SHP77 treated with DMSO at 0.1 percent for 48 hours (cell line): ENCODE measurements at places on chromosomes 2 and 18.

- DNase-seq: no peak
Observed at GRCh38 chr2:64363848-64364247, 90.1 kb upstream of the LGALSL start.

GRCh38 chr2:204180649-204181048 is 244.1 kb downstream of the ICOS start:
- no peak for DNase-seq

DNA sequence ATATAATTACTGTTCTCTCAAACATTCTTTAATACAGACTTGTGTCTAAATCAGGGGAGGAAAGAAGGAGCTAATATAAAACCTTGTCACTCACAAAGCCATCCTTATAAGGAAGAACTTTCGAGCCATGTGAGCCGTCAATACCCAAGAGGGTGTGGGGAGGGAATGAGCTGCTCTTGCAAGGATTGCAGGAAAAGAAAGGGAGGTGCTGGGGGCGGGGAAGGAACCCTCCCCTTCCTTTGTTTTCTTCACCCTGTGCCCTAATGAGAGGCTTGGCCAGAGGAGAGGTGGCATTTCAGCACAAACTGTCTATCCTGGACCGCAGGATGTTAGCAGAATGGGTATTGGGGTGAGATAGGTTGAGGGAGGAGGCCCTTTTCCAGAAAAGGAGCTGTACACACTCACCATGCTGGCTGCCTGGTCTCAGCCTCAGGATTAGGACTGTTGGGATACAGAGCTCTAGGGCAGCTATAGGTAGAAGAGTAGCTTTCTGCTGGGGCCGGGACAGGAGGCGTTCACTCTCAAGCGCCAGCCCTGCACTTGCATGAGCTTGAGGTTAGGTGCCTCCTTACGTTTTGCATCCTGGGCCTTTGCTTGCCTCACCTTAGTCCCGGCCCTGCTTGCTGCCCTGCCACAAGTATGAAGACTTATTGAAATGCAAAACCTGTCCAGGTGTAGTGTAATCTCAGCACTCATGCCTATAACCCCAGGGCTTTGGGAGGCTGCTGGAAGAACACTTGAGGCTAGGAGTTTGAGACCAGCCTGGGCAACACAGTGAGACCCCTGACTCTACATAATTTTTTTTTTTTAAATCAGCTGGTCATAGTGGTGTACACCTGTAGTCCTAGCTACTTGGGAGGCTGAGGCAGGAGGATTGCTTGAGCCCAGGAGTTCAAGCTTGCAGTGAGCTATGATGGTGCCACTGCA is 190.5 kb downstream of the LOXHD1 start:
- no peak for DNase-seq

DNA sequence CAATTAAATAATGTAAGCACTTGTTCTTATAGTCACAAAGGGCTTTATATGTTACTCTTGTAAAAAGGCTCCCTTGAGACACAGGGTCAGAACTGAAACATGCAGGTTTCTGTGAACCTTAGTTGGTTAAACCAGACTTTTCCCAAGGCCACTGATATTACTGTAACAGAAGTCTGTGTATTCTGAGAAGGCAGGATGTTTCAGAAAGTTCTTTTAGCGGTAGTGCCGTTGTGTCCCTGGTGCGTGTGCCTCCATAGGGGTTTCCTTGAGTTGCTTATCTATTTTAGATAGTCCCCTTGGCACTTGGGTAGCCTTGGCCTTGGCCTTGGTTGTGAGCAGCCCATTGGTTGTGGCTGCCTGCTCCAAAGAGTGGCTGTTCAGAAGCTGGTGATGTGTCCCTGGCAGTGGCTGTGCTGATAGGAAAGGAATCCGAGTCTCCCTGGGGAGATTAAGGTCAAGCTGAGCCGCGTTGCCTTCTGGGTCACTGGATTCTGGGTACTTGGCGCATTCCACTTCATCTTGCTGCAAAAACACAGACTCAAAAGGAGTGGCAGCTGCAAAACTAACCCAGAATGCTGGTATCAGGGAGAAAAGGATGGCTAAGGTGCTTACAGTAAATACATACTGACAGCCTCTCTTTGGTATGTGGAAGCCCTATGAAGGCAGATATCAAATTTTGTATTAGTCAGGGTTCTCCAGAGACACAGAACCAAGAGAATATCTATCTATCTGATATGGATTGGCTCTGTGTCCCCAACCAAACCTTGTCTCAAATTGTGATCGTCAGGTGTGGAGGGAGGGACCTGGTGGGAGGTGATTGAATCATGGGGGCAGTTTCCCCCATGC is 69.7 kb downstream of the FHOD3 start:
- no peak for DNase-seq

- no peak for DNase-seq
Observed at GRCh38 chr2:176004934-176005333, 2.9 kb upstream of the LNPK start.

- DNase-seq: no peak
Observed at GRCh38 chr2:117938611-117939010, 75.3 kb downstream of the CCDC93 start.

DNA sequence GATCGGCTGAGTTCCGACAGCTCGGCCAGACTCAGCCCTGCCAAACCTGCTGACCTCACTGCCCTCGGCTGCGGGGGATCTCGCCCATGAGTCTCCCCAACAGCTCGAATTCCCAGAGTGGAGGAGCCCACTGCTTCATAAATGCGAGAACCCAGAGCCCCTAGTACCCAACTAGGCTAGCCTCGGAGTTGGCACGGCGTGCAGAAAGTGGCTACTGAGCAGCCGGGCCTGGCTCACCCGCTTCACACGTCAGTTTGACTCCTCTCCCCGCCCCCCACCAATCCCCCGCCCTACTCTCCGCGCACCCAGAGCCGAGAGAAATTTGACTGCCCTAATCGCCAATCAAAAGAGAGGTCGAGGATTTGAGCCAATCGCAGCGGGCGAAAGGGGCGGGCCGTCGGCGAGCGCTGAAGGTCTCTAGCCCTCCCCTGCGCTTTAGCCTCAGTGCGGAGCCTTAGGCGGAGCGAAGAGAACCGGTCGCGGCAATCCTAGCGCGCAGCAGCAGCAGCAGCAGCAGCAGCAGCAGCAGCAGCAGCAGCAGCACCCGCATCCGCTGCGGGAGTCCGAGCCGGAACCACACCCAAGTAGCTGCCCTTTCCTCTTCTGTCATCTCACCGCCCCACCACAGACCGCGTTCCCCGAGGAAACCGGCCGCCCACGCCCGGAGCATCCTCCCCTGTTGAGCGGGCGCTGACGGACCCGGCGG is at the start of gene GLS:
TSS of gene GLS (plus strand) at position 444 of the 706 bp plus-strand sequence. CDS start 264 bp downstream, outside the sequence.
- peak; percentile 93 for DNase-seq

- DNase-seq: no peak
Observed at GRCh38 chr2:237896507-237896892, 37.1 kb downstream of the RAMP1 start.

DNA sequence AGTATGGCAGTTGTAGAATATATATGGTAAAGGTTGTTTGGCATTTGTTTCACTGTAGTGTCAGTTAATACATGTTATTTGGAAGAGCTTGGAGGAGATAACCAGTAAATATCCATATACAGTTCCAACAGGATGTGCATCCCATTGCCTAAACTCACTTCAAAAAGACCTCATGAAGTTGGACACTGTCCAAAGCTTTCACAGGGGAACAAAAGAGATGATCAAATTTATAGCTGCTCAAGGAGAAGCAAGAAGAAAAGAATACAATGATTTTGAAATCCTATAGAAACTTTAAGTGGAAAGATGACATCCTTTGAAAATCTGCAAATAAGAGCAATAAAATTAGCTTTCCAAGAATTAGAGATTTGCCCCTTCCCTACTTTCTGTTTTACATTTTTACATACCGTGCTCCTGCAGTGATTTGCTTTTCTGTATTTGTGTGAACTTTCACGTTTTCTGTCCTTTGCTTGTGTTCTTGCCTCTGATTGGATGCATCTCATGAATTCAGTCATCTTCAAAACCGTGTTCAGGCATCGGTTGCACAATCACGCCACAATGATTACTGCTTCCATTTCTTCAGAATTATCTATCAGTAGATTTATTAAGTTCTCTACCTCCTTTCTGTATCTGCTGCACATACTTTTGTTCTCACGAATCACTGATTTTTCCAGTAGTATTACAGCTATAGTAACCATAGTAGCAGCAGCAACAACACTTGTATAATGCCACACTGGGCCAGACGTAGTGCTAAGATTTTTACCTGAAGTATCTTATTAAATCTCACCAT is 83.8 kb downstream of the PARD3B start:
- DNase-seq: no peak

DNA sequence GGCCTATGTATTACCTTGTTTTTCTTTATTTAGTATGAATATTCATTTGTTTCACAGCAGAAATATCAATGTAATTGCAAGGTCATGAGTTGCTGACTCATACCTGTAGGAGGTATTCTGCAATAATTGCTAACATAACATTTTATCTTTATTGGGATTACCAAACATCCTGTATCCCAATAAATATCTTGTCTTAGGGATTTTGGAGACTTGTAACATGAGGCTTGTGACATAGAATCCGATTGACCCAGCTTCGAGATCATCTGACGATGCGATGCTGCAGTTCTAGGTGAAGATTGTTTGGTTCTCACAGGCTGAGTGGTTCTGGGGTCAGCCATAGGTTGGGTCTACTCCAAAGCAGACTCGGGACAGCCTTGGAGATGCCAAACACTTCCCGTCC is 133.4 kb upstream of the RND3 start:
- no peak for DNase-seq

GRCh38 chr2:84495539-84496146 is 20.7 kb upstream of the DNAH6 start:
- DNase-seq: peak; percentile 21

- no peak for DNase-seq
Observed at GRCh38 chr2:21415234-21415633, 291.5 kb downstream of the TDRD15 start.
